ENCODE measurements at places on chromosomes 6 and 20. TPM values are rescaled to one million over a fixed set of nuclear protein-coding genes. Genes with fewer than 3 reads are reported as not detected.

The NCOA6 gene
- total RNA-seq = 19.8 TPM

The GJA10 gene
- total RNA-seq = not detected

The ZKSCAN8 gene
- 5.7 TPM for total RNA-seq

The FITM2 gene
- 8.2 TPM for total RNA-seq

The BPIFA1 gene
- not detected for total RNA-seq

The TCF15 gene
- total RNA-seq = not detected

The MUC21 gene
- not detected for total RNA-seq

The HTR1E gene
- not detected for total RNA-seq

The MEI4 gene
- not detected for total RNA-seq

The FOXC1 gene
- total RNA-seq = 6.0 TPM

The LY6G6D gene
- total RNA-seq = not detected

The TSBP1 gene
- not detected for total RNA-seq

The EFCAB8 gene
- total RNA-seq = not detected

The PLCB4 gene
- 13.0 TPM for total RNA-seq

Measured in A549 treated with RU486 at 1 μM for 4 hours (cell line).